Trophoblast cell (in vitro differentiated cells and primary cell): ENCODE measurements at places on chromosomes 13 and 19.

DNA sequence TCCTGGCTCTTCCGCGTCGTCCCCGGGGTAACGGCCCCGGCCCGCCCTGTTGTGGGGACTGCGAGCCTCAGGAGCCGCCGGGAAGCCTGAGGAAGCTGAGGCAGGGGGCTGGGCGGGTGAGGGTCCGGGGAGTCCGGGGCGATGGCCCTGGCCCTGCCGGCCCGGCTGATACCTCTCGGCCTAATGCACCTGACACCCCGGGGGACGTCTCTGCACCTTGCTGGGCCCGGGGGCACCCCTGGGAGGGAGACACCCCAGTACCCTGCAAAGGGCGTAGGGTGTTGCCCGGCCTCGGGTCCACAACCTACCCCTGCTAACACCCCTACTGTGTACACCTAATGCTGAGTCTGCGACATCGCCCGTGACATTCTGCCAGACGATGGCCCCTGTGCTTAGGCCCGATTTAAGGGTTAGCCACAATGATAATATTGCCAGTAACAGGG, 410 bp downstream of the PIN1 start:
- DNase-seq = no peak

- no peak for DNase-seq
Observed at GRCh38 chr13:21022056-21022979, 39.1 kb downstream of the LATS2 start.

DNA sequence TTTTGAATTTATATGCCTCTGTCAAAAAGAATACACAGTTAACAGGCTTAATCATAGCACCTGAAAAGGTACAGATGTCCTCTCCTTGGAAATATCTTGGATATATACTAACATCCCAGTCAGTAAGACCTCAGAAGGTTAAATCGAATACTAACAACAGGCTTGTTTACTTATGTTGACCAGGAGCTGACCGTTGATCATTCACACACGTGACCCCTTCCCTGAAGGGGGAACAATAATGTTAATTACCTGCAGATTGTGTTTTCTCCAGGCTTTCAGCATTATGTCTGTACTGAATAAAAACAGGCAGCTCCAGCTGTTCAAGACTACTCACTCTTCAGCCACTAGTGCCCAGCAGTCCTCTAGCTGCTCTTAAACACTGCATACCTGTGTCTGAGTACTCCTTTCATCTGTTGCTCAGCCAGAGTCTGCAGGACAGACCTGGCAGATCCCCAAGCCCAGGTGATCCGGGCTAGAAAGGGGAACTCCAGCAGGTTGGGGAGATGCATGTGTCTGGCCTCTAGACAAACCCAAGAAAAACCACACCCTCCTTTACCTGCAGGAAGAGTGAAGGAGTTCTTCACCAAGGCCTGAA, 163.9 kb downstream of the RNF17 start:
- DNase-seq = no peak

DNA sequence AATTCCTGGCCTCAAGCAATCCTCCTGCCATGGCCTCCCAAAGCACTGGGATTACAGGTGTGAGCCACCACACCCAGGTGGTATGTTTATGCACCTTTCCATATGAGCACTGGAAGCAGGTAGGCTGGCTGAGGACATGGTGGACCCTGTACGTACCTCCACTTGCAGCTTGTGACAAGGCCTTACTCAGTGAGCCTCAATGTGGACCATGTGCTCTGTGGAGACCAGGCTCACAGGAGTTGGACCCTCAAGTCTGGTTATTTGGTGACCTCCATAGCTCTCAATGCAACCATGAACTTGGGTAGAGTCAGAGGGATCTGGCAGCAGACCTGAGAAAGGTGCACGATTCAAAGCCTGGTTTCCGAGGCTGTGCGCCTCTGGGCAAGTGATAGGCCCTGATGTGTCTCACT, 5.5 kb downstream of the ACP4 start:
- no peak for DNase-seq

DNA sequence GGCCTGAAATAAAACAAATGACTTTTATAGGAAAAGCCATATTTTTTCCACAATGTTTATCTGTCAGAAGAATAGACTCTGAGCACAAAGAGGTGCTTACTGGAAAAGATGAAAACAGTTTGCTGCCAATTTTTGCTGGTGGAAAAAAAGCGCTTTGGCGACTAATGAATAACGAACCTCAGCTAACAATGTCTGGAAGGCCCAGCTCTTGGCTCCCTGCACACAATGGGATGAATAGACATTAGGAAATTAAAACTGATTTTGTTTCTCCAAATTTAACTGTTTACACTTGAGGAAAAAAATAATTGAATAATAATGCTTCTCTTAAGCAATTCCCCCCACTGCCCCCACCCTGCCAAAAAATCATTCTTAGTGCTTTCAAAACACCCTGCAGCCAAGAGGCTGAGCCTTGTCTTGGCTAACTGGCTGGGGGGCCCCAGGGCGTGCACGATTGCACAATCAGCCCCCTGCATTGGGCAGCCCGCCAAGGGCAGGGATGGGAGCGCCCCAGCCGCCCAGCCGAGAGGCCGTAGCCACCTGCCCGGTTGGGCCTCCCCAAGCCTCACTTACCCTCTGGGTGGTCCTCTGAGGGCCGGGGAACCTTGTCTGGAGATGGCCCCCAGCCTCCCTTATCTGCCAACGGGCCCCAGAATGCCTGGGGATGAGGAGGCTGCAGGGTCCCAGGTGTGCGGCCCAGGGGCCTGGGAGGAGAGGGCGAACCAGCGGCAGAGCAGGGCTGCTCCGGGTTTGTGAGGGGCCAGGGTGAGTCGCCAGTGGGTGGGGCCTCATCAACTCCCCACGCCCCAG, 16.8 kb downstream of the CEBPG start:
- no peak for DNase-seq

DNA sequence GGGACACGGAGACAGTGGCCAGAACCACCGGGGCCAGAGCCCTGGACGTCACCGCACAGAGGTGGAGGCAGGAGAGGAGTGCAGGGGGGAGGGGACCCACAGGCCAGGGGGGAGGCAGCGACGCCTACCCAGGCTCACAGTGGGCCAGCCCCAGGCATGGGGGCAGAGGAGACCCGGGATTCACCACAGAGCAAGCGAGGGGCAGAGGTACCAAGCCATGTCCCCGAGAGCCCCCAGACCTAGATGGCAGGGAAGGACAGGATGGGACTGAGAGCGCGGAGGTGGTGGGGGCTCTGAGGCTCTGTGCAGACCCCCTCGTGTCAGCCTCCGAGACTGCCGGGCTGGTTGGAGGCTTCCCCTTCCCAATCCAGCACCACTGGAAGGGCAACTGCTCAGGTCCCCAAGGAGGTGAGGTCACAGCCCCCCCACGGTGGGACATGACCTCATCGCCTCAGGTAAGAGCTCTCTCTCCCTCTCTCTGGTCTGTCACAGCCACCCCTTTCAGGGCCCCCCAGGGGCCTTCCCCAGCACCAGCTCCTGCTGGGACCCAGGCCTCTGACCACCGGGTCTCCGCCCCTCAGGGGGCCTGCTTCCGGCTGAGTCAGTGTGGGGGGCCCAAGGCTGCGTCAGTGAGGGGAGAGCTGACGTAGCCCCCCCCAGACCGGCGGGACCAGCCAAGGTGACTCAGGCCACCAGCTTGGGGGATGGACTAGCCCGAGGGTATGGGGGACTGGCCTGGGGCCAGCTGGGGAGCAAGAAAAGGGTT, 2.2 kb upstream of the IL11 start:
- DNase-seq = no peak

DNA sequence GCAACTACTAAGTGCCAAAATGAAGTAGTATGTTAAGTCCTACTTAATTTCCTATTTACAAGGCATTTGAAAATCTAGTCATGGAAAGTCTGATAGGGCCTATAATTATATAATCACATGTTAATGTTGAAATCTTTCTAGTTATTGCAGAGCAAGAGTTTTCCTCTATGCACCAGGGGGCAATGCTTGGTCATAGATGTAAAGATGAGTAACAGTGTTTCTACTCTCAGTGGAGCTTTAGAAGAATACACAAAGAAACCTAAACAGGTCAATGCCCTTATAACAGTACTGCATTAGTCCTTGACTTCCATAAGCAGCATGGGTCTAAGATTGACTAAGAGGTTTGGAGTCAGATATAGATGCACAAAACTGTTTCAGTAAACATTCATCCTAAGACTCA, 218.7 kb downstream of the KCTD12 start:
- DNase-seq = no peak

GRCh38 chr13:32281096-32281495, 34.1 kb downstream of the ZAR1L start:
- no peak for DNase-seq

- no peak for DNase-seq
Observed at GRCh38 chr13:96806746-96807145, 187.5 kb downstream of the OXGR1 start.

DNA sequence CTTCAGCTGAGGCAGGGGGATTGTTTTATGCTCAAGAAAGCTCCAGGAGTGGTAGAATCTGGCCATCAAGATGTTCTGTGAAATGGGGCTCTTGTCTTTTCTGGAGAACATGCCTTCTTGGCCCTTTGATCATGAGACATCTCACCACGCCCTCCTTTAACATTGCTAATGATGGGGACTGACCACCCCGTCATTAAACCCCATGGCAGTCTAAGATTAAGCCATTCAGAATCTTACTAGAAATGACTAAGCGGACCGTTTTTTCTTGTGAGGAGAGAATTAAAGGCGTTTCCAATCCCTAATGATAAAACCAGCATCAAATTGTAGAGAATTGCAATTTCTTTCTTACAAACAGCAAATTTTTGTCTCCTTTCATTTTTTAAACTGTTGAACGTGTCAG, 89.4 kb downstream of the COL4A2 start:
- DNase-seq = no peak

- peak; percentile 33 for DNase-seq
Observed at GRCh38 chr13:44155422-44156293, 218.0 kb upstream of the SERP2 start.

- no peak for DNase-seq
Observed at GRCh38 chr13:46624353-46624752, 71.4 kb downstream of the LRCH1 start.

DNA sequence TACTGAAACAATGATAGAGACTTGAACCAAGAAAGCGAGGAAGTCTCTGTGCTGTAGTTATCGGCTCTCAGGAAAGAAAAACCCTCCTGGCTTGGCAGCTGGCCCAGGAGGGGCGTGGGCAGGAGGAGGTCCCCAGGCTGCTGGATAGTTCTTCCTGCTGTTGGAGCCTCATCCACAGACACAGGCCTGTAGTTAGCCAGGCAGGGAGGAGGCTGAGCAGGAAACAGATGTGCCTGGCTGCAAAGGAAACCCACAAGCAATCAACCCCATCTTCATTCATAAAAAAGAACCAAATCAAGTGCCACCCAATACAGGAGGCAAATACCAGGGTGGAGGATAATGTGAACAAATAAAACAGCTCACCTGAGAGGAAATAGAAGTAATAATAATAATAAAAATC, 86.2 kb downstream of the IRS2 start:
- no peak for DNase-seq

GRCh38 chr19:17720440-17720839, 1.2 kb downstream of the MAP1S start:
- DNase-seq = no peak

DNA sequence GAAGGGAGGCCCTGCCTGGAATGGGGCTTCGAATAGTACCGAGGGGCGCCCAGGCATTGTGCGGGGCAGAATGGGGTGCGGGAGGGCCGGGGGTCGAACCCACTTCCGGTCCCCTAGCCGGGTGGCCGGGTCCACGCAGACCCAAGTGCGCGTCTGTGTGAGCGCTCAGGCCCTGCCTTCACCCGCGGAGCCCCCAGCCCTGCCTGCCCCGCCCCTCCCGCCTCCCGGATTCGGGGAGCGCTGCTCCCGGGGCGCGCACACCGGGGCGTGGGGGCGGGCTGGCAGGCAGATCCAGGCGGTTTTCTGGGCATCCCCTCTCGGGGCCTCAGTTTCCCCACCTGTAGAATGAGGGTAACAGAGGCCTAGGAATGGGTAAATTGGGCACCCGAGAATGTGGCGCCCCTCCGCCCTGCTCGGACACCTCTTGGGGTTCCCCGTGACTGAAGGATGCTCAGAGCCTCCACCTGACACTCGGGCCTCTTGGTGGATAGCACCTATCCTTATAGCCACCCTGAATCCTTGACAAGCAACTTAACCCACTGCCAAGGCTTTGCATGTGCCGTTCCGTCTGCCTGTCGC, 682 bp downstream of the PIK3R2 start:
- no peak for DNase-seq

GRCh38 chr19:3071768-3072167, 9.5 kb upstream of the TLE5 start:
- no peak for DNase-seq

DNA sequence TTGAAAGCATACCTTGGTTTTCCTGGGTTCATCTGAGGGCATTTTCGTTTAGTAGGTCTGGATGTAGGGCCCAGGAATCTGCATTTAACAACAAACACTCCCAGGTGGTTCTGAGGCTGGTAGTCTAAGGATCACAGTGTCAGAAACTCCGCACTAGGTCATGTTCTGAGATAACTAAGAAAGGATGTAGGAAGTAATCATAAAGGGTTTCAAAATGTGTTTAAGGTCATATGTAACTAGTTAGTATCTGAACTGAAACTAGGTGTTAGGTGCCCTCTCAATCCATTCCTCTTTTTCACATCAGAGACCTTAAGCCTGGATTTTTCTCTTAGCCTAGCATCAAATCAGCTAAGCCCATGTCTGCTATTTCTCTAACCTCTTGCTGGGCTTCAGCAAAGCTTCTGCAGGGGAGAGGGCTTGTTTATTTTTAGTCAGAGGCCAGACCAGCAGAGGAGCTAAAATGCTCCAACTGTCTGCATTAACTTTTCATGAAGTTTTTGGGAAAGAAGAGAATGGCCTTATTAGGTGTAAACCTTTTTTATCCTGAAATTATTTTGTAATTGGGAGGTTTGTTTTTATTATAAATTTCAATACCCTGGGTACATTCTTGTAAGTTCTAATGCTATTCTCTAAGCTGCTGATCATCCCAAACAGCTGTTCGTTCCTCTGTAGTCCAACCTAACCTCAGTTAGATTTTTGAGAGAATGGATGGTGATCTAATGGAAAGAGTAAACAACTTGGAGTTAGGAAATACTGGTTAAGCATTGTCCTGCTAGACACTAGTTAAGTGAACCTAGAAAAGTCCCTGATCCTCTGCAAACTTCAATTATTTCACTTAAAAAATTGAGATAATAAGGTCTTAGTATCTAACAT, 262.8 kb upstream of the RFC3 start:
- DNase-seq = no peak

DNA sequence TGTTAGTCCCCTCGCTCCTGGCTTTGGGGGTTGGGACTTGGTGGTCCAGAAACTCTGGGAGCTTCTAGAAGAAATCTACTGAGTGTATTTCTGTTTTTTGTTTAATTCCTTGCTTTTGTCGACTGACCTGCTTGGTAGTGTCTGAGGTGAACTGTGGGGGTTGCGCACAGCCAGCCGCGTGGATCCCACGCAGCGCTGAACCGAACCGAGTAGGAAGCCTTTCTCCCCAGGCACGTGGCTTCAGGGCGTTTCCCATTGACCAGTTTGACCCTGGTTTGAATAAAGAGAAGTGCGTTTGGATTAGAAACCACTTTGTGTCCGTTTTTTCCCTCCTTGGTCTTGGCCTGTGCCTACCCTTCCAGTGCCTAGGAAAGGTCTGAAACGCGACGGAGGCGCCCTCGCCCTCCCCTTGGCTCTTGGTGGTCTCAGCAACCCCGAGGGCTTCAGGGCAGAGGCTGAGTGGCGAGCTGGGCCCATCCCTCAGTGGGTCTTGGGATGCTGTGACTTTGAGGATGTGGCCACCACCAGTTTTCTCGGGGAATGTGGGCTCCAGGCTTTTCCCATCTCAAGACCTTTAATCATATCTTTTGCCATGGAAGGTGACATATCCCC, 2.7 kb upstream of the RPS15 start:
- no peak for DNase-seq
